ENCODE measurements at places on chromosomes 2 and 18. TPM values are rescaled to one million over a fixed set of nuclear protein-coding genes. Genes with fewer than 3 reads are reported as not detected.

DNA sequence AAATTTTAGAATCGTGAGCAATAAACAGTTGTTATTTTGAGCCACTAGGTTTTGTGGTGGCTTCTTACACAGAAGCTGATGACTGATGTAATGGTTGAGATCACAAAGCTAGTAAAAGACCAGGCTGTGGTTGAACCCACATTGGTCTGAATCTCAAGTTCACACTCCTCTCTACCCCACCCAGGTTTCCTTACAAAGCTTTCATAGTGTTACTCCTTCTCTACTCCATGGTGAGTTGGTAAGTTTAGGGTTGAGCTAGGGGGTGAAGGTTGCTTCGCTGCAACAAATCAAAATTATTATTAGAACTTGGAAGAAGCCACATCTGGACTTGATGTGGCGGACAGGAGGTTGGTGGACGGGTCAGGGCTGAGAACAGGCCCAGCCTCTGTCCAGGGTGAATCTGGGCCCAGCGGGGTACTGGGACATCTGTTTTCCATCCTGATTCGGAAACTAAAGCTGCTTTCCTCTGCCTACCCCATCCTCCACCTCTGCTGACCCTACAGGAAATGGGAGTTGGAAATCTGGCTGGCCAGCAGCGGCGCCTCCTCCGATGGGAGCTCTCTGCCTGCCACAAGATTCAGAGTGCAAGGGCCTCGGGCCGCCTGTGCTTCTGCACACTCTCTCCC is 86.3 kb downstream of the ZFP36L2 start:
- DNase-seq, result no peak

The LRRTM4 gene
- not detected for polyA plus RNA-seq

GRCh38 chr2:171894612-171894947 is 536 bp upstream of the SLC25A12 start:
- DNase-seq, result no peak

DNA sequence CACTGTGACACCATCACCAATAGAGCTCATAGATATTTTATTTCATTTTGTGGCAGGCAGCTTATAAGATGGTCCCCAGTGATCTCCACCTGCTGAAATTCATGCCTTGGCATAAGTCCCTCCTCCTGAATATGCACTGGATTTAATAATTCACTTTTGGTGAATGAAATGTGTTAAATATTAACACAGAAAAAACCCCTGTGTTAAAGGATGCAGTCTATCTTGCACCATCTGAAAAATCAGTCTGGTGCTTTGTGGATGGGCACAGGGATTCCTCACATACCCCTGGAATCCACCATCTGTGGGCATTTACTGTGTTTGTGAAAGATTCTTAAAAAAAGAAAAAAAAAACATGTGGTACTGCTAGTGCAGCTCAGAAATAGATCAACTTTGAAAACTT is 26.1 kb upstream of the WIPF1 start:
- no peak for DNase-seq

The PPP1CB gene
- polyA plus RNA-seq, result 73.5 TPM

DNA sequence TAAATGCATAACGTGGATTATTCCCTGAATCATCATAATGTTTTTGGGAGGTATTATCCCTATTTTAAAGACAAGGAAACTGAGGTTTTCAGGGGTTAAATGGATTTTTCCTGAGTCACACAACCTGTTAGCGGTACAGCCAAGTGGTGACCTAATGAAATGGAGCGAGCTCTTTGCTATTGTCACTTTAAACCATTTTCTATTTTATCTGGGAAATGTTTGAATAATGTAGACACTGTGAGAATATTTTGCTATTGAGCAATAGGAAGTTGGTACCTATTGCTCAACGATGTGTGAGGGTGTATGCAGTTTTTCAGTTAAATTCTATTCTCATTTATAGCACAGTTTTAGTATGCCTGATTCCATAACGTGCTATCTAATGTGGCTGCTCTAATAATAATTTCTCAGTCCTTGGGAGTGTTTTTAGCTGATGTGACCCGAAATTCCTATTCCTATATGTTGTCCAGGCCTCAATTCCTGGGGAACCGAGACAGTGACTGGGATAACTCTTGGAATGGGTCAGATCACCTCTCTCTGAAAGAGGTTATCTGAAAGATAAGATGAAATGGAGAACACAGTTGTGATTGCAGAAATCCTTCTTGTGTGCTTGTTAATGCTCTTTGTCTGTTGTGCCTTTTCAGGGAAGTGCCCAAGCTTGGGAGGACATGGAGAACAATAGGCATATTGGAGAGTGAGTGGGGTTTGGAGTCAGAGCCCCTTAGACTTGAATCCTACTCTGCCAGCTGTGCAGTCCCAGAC is 38.4 kb downstream of the ABCB11 start:
- DNase-seq, result no peak

The C2orf78 gene
- polyA plus RNA-seq, result not detected

DNA sequence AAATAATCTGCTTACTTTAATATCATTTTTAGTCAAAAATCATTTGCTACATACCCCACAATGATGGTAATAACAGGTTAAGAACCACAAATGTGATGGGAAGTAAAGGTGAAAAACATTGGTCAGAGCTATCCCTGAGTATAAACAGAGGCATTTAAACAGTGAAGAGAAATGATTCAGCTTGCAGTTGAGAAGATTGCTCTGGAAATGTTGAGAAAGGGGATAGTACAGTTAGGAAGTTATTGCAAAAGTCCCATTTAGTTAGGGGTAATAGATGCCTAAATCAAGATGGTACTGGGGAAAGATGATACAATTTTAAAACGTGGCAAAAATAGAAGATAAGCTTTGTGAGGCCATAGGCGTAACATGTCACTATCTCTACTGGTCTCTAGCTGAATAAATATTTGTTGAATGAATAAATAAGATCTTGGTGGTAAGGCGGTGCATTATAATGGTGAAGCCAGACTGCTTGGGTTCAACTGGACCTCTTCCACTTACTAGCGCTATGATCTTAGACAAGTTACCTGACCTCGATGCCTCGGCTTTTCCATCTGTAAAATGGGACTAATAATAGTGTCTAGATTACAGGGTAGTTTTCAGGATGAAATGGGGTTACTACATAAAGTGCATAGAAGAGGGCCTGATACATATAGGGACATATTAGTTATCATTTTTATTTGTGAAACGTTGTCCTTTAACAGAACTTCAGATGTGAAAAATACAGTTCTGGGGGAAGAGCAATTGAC is 2.0 kb upstream of the BZW1 start:
- no peak for DNase-seq

DNA sequence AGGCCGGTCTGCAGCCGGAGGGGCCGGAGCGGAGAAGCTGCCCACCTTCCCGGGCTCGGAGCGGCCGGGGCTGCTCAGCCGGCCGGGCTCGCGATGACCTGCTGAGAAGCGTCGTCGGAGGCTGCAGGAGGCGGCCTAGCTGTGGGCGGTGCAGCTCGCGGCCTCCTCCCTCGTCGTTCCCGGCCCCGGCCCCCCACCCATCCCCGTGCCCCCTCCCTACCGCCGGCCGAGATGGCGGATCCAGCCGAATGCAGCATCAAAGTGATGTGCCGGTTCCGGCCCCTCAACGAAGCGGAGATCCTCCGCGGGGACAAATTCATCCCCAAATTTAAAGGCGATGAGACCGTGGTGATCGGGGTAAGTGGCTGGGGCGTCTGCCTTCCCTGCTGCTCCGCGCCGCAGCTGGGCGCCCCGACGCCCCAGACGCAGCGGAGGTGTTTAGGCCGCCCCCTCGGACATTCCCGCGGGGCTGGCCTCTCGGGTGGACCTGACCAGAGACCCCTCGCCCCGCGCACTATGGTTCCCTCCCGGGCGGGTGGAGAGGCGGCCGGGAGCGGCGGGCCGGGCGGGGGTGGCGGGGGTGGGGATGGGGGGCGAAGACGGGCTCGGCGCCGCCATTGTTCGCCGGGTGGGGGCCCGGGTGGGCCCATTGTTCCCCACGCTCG is 492 bp downstream of the KIF5C start:
- peak; percentile 16 for DNase-seq

- DNase-seq, result no peak
Measured at GRCh38 chr2:239341146-239341732, 59.6 kb downstream of the HDAC4 start.

The ABCG8 gene
- not detected for polyA plus RNA-seq

The HADHB gene
- polyA plus RNA-seq, result 112 TPM

DNA sequence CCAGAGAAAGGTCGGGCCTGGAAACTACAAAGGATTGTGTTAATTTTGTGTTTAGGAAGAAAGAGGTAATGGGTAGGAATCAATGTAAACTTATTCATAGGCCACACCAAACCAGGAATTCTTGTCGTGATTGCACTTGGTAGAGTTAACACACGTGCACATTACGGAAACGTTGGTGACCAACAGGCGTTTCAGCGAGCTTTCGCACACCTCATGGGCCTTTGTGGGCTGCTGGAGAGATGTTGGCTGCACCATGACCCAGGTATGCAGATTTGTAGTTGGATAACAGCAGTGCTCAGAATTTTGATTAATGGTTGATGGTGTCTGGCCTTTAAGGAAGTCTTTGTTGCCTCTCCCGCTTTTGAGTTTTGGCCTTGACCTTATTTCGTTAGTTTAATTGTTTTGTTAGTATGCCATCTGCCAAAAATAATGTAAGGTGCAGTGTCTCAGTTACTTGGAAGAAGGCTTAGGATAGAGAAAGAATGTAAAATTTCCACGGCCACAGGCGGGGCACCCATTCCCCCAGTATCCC is 1.9 kb downstream of the ZNF236 start:
- no peak for DNase-seq

The TTL gene
- 1.1 TPM for polyA plus RNA-seq

The TUBA3D gene
- not detected for polyA plus RNA-seq

- DNase-seq, result no peak
Measured at GRCh38 chr2:163269374-163270021, 430.9 kb upstream of the KCNH7 start.

DNA sequence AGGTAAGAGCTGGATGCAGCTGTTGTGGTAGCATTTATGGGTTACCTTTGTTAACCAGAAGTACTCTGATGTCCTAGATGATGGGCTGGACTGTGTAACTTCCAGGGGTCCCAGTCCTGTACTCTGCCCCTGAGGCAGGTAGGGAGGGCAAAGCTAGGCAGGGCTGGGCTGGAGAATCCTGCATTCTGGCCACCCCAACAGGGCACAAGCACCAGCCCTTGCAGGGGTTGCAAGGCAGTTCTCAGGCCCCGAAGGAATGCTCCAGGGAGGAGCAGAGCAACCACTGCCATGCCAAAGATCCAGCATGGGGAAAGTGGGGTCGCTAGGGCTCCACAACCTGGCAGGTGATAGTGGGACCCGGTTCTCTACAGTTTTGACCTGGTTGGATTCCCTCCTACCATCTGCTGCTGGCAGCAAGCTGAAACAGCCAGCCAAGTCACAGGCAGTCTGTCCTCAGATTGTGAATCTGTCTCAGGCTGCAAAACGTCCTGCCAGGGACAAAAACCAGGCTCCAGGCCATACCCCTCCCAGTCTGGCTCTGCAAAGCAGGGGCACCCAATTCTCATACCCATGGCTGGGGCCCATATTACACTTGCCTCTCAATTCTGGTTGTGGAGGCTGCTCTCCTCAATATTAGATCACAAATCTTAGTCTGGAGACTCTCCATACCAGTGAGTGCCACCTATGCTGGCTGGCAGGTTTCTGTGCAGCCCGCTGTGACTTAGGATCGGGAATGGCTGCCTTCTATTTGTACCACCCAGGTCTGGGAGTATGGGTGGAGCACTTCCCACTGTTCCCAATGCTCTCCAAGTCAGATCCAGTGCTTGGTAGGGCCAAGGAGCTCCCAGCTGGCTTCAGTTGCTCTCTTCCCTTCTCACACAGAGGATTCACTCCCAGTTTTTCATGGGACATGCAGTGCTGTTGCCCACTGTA is 61.1 kb downstream of the SMCHD1 start:
- DNase-seq, result no peak

GRCh38 chr2:36753706-36754221 is 57.3 kb downstream of the VIT start:
- no peak for DNase-seq

DNA sequence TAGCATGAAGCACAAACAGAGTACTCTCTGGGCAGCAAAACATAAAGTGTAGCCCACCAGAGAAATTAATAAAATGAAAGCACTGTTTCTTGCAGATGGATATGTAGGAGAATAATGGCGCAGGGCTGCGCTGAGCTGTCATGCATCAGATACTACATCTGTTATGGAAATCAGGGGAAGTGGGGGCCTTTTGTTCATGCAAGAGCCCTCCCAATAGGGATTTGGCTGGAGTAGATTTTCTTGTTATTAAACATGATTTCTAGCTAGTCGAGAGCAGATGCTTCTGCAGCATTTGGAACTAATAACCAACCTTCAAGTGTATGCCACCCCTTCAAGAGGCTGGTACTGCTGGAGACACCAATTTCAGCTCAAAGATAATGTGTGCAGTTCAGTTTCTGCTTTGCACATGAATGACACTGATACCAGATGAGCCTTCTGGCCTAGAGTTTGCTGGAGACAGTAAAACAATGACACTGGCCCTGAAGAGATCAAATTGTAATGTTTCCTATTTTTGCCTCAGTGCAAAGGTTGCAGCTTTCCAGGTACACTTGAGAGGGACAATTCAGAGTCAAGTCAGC is 58.0 kb downstream of the RND3 start:
- DNase-seq, result no peak

The SULT6B1 gene
- polyA plus RNA-seq, result not detected

The SKOR2 gene
- not detected for polyA plus RNA-seq

DNA sequence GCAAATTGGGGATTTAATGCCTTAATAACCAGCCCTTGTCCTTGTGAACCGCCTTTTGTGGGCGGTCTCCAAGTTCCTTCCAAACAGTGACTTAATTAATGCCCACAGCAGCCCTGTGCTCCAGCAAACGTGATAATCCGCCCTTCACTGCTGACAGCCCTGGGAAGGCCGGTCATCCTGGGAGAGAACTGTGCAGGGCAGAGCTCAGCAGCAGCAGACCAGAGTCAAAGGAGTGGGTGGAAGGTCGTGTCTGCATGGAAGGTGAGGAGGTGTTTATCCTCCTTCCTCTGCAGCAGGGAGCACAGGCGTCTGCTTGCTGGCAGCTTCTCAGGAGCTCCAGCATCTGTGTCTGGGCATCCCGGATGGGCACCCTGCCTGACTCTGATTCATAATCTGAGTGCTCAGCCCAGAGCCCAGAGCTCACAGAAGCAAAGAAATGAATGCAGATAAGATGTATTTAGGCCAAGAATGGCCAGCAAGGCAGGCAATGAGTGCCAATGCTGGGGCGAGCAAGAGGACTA is 270.0 kb upstream of the PXDN start:
- DNase-seq, result no peak

The COBLL1 gene
- polyA plus RNA-seq, result not detected

- no peak for DNase-seq
Measured at GRCh38 chr2:162591403-162592083, 247.0 kb downstream of the KCNH7 start.

GRCh38 chr2:54240515-54241469 is 15.2 kb downstream of the TSPYL6 start:
- DNase-seq, result no peak

GRCh38 chr2:186554429-186554828 is 35.4 kb upstream of the ITGAV start:
- DNase-seq, result no peak

DNA sequence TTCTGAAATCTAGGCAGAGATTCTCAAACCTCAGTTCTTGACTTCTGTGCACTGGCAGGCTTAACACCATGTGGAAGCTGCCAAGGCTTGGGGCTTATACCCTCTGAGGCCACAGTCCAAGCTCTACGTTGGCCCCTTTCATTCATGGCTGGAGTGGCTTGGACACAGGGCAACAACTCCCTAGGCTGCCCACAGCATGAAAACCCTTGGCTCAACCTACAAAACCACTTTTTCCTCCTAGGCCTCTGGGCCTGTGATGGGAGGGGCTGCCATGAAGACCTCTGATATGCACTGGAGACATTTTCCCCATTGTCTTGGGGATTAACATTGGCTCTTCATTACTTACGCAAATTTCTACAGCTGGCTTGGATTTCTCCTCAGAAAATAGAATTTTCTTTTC is 46.7 kb downstream of the TANC1 start:
- no peak for DNase-seq

Measured in naive thymus-derived CD4-positive, alpha-beta T cell (primary cell).